Stimulated activated CD4-positive, alpha-beta T cell treated with anti-CD3 and anti-CD28 coated beads, TNF-alpha, amount 100 ng/mL, for 4 hours (primary cell): ENCODE measurements at places on chromosomes 5 and 9.

DNA sequence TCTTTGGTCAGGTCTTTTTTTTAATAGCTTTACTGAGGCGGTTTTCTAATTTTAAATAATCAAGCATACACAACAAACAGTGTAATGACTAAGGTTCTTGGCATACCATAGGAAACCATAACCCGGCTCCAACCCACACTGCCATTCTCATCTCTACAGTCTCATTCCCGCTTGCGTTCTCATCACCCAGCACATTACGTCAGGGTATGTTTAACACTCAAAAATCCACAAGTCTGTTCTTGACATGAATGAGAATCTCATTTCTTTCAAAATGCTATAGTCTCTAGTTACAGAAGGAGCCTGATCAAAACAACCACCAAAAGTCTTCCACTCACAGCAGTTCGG, 505 bp downstream of the C5orf34 start:
- DNase-seq: no peak

DNA sequence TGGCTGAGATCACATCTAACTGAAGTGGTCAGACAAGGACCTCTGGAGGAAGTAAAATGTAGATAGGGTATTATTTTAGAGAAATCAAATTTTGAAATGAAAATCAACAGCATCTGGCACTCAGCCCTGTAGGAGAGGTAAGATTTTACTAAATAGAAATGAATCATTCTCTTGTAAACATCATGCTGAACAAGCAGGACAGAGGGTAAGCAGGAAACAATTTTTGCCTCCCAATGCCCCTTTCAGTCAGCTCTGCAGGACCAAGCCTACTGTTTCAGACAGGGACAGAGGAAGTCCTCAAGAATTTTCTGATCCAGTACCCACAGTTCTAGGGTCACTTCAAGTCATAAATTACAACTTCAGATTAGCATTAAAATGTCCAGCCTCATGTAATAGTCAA, 190.1 kb downstream of the ESM1 start:
- no peak for DNase-seq

DNA sequence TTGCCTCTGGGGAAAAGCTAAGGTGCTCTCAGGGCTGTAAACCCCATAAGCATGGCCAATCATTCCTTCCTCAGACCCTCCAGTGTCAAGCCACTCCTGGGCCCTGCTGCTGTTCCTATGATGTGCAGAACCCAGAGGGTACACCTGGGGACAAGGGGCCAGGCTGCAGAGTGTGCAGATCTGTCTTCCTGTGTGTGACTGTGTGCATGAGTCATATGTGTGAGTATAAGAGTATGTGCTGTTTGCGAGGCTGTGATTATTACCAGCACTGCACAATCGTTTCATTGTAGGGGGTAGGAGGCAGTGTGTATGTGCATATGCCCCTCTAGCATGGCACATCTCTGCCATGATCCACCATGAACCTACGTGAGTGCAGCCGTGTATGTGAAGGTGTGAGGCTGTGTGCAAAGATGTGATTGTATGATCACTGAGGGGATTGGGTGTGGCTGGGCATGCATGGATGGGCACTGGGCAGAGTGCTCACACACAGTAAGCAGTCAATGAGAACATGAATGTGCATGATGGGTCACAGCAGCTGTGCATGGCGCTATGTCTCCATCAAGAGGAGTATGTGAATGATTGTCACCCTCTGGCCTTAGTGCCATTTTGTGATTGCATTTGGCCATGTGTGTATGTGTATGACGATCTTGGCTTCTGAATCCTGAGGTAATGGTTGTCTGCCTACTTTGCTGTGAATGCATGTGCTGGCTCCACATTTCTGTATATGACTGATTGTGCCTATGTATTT, 2.4 kb upstream of the OR1K1 start:
- DNase-seq: no peak

GRCh38 chr5:5423586-5423985, 1.1 kb downstream of the ICE1 start:
- DNase-seq: no peak

- no peak for DNase-seq
Observed at GRCh38 chr9:114469091-114469853, 36.0 kb downstream of the WHRN start.

DNA sequence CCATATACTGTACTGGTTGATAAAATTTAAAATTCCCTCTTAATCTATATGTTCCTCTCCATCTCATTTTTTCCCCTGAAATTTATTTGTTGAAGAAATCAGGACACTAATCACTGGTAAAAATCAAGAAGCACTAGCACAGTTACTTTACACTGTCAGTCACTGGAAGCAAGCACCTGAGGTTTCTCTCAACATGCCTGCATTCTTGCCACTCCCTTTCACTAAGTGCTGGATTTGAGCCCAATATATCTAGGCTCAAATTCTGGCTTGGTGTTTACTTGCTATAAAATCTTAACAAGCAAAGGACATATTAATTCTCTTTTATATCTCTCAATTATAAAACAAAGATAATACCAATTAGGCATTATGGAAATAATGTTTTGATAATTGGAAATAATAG, 58.6 kb downstream of the DIAPH1 start:
- DNase-seq: no peak

GRCh38 chr9:14323985-14324650, 10.2 kb upstream of the NFIB start:
- no peak for DNase-seq

GRCh38 chr9:33914887-33915628, 98.1 kb downstream of the UBE2R2 start:
- DNase-seq: no peak

GRCh38 chr9:115042781-115043509, 75.0 kb downstream of the TNC start:
- no peak for DNase-seq

- DNase-seq: no peak
Observed at GRCh38 chr5:139065306-139065705, 132.9 kb downstream of the SIL1 start.

GRCh38 chr5:101278011-101278687, 375.1 kb upstream of the ST8SIA4 start:
- DNase-seq: no peak

GRCh38 chr5:140182803-140183367, 7.9 kb downstream of the CYSTM1 start:
- no peak for DNase-seq

- DNase-seq: no peak
Observed at GRCh38 chr5:103428923-103429322, 133.7 kb downstream of the NUDT12 start.

- DNase-seq: no peak
Observed at GRCh38 chr5:128632264-128632663, 94.2 kb upstream of the FBN2 start.

DNA sequence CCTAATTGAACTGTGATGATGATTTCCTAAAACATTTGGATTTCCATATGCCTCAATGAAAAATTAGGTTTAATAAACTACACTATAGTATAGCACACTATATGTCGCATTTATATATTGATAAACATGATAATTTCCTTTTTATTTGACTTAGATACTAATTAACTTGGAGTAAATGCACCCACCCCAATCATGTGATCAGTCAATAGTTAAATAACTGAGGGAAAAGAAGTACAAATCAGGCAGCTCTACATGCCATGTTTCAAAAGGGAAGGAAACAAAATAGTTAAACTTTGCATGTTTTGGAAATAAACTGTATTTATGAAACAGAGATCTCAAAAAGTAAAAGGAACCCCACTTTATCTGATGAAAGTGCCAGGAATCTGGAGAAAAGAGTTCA, 18.0 kb upstream of the GNE start:
- no peak for DNase-seq

DNA sequence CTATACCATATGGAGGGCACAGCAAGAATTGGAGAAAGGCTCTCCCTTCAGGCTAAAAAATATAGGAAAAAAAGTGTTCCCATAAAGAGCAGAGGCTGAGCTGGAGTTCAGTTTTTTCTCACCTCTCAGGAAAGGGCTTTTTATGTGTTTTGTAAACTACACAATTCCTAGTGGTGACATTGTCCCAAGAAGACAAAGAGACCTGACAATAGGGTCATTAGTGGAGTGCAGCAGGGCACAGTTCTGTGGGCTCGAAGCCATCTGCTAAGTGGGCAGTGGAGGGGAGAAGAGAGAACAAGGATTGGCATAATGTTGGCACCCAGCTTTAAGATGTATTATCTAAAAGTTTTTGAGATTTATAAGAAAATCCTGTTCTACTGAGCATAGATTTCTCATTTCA, 162.5 kb downstream of the HCN1 start:
- DNase-seq: no peak

DNA sequence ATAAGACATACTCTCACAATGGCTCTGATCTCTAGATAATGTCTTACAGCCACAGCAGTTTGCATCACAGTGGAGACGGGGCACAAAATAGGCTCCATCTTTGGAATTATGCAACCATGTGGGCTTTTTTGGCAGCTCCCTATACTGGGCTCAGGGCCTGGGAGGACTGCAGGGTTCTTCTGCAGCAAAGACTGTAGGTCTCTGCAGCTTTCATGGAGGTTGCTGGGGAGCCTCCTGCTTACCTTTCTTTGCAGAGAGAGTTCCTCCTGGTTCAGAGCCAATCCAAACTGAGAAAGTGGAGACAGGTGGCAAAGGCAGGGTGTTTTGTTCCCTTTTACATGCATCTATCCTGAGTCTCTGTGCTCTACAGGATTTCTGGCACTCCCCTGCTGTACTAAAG, 558.0 kb downstream of the TLR4 start:
- no peak for DNase-seq

DNA sequence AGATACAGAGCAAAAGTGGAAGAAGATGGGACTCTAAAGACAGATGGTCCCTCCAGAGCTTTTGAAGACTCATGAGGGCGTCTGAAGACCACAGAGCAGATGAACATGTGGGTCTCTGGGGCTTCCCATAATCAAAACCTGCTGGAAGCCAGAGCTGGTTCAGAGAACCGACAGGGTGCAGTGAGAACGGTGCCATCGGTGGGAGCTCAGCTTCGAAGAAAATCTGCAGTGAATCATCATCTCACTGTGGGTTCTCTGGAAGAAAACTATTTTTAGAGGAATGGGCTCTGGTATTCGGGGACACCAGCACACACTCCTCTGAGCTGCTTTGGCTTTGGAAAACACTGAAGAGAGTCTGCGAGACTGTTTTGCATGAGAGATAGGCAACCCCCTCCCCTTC, 222.4 kb upstream of the PANK3 start:
- DNase-seq: no peak

DNA sequence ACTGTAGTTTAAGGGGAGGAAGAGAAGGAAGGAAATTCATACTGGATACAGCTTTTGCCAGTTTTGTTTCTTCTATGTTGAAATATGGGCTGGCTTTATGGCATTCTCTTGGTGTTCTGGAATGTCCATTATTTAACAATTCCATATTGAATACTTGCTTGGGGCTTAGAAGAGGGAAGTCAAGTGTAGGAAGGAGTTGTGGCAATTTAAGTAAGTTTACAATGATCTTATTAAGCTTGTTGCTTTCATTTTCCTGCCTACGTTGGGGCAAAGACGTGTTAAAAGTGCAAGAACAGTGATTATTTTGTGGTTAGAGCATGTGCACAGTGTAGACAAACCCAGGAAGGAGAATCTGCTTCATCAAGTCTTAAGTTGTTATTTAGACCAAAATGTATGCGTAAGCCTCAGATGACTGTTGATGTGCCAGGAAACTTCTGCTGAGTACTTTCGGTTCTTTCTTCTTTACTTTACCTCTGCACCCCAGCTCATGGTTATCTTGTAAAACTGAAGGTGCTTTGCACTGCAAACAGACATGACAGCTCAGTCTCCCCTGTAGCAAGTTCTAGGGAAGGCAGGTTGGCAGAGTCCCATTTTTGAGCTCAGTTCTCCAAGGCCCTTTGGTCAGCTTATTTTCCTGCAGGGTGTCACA, 75.8 kb downstream of the F2RL2 start:
- DNase-seq: no peak

DNA sequence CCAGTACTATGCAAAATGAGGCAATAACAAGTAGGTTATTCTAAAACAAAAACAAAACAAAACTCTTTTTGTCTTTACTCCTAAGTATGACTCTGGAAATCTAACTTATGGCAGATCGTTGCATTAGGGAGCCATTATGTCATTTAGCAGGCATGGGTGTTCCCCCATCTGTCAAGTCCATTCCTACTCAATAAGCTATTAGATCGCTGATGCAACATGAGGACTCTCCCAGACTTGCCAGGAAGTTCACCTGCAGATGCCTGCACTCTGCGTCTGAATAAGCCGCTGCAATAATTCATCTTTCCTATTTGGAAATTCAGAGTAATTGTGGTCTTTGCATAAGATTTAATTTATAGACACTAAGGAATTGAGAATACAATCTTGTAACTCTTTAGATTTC, 585.0 kb downstream of the KIF4B start:
- no peak for DNase-seq
